Activated CD8-positive, alpha-beta memory T cell treated with anti-CD3 and anti-CD28 coated beads for 1 hour (primary cell): ENCODE measurements at places on chromosomes 16 and 17.

GRCh38 chr16:81694494-81695280 is 84.4 kb upstream of the PLCG2 start:
- DNase-seq = no peak

DNA sequence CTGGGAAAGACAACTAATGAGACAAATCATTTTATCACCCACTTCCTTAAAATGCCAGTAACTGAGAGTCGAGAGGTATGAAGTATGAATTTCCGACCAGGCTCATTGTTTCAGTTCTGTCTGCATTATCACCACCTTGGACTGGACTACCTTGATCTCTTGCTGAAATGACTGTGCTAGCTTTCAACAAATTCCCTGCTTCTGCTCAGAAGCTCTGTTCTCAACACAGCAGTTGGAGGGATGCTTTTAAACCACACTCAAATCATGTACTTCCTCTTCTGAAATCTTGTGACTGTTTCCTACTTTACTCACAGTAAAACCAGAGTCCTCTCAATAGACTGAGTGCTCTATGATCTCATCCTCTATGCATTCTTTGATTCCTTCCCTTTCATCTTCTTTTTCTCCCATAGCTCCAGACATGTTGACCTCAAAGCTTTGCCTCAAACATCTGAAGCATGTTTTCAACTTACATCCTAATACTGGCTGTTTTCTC is 195.8 kb downstream of the KCNJ2 start:
- DNase-seq = no peak

- DNase-seq = no peak
Observed at GRCh38 chr16:80680046-80680445, 124.4 kb downstream of the CDYL2 start.

DNA sequence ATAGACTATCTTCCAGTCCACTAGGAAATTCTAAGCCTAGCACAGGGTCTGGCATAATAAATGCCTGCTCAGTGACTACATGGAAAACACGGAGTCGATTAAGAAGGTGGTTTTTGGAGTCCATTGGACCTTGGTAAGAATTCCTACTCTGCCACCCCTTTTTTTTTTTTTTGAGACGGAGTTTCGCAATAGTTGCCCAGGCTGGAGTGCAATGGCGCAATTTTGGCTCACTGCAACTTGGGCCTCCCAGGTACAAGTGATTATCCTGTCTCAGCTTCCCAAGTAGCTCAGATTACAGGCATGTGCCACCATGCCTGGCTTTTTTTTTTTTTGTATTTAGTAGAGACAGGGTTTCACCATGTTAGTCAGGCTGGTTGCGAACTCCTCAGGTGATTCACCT is 123.2 kb downstream of the HS3ST2 start:
- DNase-seq = no peak

DNA sequence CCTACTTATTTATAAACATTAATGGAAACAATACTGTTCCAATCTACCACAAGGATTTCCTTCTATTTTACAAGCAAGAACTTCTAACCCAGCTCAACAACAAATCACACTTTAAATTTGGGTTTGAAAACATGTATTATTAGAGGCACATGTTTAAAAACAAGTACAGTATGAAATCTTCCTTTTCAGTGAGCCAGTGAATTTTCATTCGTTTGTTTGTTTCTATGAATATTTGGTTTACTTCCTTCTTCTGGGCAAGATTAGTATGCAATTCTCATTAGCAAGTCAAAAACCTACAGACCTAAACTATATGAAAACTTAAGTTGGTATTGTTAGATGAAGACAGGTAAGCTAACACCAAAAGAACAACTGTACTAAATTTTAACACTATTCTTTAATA is 25.7 kb downstream of the SLFN12 start:
- no peak for DNase-seq

DNA sequence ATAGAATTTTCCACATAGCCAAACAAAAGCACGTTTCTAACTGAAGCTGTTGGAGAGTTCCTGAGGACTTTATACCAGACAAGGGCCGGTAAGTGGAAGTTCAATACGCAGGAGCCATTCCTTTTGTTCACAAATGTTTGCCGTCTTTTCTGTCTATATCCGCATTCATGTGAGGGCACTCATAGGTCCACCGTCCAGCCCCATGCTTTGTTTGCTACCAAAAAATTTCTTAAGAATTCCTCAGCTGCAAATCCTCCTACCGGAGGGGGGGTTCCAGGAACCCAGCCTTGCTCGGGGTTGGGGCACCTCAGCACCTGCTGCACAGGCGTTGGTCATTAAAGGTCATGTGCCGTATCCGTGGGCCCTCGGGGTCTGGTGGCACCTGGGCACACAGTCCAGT is 276.8 kb downstream of the SEC14L1 start:
- DNase-seq = no peak

DNA sequence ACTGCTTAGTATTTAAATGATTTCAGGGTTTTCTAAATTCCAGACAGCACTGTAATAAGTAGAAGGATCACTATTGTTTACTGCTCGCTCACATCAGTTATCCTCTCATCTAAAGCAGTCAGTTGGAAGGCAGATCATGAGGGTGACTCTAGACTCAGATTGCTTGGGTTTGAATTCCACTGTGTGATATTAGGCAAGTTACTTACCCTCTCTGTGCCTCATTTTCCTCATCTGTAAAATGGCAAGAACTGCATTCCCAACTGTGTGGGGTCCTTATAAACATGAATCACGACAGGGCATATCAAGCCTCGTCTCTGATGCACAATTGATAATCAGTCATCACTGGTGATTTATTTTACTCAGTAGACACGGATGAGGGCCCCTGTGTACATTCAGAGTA is 15.1 kb downstream of the CLUAP1 start:
- DNase-seq = no peak

GRCh38 chr16:22627043-22627442 is 116.4 kb downstream of the NPIPB5 start:
- DNase-seq = no peak

GRCh38 chr17:32931686-32932085 is 3.7 kb downstream of the TMEM98 start:
- no peak for DNase-seq

DNA sequence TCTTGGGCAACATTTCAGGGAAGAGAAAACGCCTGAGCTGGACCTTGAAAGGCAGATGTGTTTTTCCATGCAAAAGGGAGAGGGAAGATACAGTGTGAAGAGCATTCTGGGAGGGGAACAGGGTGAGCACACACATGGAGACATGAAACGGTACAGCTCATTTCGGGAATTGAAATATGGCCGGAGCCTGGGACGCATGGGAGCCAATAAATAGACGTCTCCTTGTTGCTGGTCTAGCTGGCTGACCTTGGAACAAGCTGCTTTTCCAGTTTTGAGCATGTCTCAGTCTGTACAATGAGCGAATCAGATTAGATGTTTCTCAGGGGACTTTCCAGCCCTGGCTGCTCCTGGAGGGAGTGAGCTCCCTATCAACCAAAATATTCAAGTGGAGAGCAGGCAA is 63.6 kb downstream of the ASIC2 start:
- no peak for DNase-seq

- DNase-seq = no peak
Observed at GRCh38 chr17:44628243-44629188, 27.8 kb upstream of the MEIOC start.

DNA sequence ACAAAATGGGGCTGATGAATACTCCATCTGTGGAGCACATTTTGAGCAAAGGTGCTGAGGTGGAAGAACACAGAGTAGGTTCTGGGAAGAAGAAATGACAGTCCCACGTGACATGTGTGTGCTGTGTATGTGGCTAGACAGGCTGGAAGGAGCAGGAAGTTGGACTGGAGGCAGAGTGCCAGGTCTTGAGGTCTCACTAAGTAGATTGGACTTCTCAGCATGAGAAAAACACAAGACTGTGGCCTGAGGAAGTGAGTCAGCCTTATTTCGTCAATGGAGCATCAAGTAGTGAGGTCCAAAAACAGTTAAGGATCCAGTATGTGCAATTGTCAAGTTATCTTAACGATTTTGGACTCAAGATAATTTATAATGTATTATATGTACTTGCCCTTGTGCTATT is 736.5 kb downstream of the KCNJ2 start:
- no peak for DNase-seq

DNA sequence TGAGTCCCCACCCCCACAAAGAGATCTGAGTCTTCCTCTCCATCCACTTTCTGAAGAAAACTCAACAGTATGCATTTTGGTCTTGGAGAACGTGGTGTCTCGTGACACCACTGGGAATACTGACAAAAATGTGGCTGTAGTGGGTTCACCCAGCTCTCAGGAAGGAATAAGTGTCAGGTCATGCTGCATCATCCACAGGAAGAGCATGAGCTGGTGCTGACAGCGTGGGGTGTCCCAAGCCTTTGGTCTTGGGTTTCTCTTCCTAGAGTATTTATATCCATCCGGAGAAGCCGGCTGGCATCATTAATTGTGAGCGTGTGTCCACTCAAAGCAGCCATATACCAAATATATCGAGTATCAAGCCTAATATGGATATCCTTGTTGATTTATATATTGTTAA is 55.9 kb downstream of the C17orf67 start:
- no peak for DNase-seq

- DNase-seq = no peak
Observed at GRCh38 chr16:31331141-31331764, 23.7 kb upstream of the ITGAX start.

DNA sequence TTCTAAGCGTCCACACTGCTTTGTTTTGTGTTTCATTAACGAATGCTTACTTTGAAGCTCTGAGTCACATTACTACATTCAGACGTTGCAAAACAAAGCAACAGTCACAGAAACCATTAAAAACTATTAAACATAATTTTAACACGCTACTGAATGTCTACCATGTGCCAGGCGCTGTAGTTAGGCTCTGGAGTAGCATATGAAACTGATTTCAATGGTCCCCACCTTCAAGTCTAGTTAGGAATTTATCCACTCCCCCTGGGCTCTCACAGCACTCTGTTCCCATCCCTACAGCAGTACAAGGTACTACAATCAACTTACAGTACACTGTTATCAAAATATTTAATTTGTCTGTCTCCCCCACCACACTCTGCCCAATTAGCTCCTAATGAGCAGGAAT is 631 bp downstream of the UTP6 start:
- no peak for DNase-seq

DNA sequence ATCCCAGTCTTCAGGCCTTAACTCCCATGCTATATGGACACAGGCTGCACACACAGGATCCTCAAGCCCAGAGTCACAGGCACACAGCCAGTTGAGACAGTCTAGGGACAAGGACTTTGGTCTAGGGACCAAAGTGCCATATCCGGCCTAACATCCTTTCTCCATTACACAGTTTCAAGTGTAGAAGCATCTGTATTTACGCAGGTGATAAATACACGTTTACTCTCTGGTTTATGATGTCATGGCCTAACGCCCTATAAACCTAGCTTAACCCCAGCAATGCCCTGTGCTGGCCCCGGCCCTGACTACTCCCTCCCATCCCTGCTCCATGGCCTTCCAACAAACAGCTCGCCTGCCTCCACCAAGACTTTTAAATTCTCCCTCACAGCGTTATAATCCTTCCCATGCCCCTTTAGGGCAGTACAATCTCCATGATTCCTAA is 17.1 kb downstream of the CUEDC1 start:
- no peak for DNase-seq

DNA sequence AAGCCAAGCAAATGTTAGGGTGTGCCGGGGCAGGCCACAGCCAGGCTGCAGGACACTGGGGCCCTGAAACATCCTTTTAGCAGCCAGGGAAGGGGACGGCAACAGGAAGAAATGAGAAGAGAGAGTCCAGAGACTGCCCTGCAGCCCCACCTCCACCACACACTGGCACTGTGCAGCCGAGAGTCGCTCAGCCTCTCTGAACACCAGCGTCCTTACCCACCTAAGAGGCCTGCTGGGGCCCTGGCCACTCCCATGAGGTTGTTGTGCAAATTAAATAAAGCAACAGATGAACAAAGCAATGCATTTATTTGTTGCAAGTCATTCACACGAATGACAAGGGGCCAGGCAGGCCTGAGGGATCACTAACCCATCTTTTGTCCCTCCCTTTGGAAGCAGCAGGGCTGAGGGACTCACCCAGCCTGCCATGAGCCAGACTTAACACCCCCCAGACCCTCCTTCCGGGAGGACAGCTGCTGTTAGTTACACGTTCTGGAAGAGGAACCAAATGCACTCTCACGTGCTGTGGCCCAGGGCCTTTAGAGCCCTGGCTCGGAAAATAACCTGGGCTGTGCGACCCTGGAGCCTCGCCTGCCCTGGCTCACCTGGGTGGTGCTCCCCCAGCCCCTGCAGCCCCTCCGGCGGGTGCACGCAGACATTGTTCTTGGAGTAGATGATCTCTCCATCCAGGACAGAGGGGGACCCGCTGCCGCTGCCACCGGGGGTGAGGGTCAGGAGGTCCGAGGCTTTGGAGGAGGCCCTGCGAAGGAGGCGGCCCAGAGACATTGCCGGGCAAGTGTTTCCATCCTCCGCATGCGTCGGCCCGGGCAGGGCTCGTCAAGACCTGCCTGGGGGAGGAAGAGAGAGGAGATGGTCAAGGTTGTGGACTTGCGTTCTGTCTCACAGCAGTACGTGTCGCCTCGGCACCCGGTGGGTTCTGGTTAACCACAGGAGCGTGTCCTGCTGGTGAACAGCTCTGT is 22.6 kb downstream of the TBC1D16 start:
- no peak for DNase-seq

- DNase-seq = no peak
Observed at GRCh38 chr17:81491181-81491581, 21.4 kb downstream of the ACTG1 start.

DNA sequence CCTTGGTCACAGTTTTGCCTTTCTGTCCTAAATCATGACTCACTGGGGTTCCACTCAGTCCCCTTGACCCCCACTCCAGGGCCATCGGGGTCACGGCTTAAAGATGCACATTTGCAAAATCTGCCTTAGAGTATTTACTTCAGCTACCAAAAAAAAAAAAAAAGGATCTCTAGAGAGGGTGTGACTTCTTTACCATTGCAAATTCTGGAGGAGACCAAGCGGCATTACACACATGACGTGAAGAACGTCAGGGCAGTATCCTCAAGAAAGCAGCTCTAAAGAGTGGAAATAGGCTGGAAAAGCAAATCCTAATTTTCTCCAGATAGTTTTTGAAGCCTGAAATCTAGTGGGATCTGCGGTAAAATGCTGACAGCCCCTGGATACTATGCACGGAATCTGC is 25.6 kb downstream of the SLC6A4 start:
- no peak for DNase-seq

DNA sequence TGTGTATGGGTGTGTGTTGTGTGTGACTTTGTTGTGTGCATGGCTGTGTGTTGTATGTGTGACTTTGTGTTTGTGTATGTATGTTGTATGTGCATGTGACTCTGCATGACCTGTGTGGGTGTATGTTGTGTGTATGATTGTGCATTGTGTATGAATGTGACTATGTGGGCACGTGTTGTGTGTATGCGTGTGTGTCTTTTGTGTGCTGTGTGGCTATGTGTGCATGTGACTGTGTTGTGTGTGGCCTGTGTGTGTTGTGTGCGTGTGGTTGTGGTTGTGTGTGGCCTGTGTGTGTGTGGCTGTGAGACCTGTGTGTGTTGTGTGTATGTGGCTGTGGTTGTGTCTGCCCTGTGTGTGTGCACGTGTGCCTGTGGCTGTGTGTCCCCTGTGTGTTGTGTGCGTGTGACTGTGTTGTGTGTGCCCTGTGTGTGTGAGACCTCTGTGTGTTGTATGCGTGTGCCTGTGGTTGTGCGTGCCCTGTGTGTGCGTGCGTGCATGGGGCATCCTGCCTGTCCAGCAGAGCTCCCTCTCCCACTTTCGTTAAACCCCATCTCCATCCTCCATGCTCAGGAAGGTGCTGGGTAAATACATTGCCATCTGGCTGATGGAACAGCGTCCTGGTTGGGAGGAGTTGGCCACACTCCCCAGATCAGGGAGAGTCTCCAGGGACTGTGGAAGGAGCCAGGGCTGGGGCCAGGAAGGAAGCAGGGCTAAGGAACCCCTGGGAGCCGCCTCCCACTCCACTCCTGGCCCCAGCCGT is 90.1 kb upstream of the GSE1 start:
- no peak for DNase-seq
